WTC11 (cell line): ENCODE measurements at places on chromosomes 11 and 22. TPM values are rescaled to one million over a fixed set of nuclear protein-coding genes. Genes with fewer than 3 reads are reported as not detected.
A peak's percentile ranks its signal among the peaks of the same experiment; 100 is the strongest.

DNA sequence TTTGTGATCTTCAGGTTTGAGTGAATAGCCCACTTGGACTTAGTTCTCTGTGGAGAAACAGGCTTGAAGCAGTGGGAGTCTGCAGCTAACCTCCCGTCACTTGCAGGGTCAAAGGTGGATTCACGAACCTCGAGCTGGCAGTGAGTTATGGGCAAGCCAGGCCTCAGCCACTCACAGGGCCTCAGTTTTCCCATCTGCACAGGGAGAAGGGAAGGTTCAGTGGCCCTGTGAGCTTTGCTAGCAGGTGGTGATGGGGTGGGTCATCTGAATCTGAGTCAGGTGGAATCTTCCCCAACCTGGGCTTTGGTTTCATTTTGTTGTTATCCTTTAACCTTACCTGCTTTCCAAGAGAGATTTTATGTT, 86.6 kb upstream of the GRIK4 start:
- H3K4me3 ChIP-seq = no peak overlapping the region
- H3K36me3 ChIP-seq = 0 out of 2 replicates have a peak, but pooled peaks cover 4% of the 10 kb centered on the region
- no peaks in the 10 kb centered on the region for H3K4me1 ChIP-seq
- H3K27me3 ChIP-seq = no peaks in the 10 kb centered on the region
- 0 out of 2 replicates have a peak overlapping the region, but pooled peaks have one; percentile 65 for H3K27ac ChIP-seq

DNA sequence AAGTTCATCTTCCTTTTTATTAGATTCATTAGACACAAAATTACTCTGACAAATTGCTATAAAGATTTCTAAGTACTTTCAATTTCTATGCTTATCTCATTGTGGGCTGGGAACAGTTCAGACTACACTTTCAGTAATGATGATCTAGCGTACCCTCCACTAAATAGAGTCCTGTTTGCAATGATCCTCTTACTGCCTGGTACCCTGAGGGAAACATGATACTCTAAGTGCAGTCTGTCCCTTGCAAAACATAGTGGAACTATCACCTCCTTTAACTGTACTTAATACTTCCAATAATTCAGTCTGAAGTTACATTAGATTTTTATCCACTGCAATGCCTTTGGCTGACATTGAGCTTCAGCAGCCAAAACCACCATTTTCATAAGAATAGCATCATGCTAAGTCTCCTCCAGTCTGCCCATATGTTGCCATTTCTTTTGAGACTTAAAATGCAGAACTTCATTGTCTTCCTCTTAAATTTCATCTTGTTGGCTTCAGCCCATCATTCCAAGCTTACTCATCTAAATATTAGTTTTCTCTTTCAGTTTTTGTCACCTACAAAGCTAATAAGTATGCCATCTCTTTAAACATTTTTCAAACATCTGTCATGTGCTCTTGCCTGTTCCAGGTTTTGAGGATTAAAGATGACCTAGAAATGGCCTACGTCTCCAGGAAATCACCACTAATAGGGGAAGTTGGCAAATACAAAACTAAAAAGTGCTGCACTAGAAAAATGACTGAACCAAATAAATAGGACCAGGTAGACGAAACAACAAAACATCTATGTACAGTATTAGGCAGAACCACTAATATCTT, 55.5 kb downstream of the PAK1 start:
- no peaks in the 10 kb centered on the region for H3K27me3 ChIP-seq
- DNase-seq = no peak
- H3K27ac ChIP-seq = peak overlapping the region; percentile 35
- H3K4me3 ChIP-seq = no peak overlapping the region
- peaks cover 73% of the 10 kb centered on the region for H3K4me1 ChIP-seq
- H3K36me3 ChIP-seq = no peaks in the 10 kb centered on the region; the same call in 1 of the 2 replicates

DNA sequence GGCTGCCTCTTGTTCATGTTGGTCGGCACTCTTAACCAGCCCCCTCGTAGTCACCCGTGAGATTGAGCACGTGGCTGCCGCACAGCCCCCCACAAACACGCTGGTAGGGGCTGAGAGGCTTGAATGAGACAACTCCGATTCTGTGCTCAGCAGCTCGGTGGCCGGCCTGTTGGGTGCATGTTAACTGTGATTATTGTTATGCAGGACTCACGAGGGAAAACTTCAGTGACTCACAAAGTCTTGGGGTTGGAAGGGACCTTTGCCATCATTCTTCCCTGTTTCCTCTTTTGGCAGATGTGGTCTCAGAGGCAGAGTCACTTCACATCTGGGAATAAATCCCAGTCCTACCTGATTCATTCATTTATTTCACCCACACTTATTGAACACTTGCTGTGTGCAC, 75.2 kb downstream of the ADAMTS15 start:
- DNase-seq = no peak
- 0 out of 2 replicates have a peak overlapping the region, but pooled peaks have one; percentile 52 for H3K27ac ChIP-seq
- H3K4me1 ChIP-seq = peaks cover 25% of the 10 kb centered on the region
- peaks cover 3% of the 10 kb centered on the region; the same call in 1 of the 2 replicates for H3K27me3 ChIP-seq

- peak overlapping the region; percentile 95; the same call in 1 of the 2 replicates for H3K27ac ChIP-seq
- H3K4me1 ChIP-seq = peaks cover 72% of the 10 kb centered on the region
- H3K27me3 ChIP-seq = no peaks in the 10 kb centered on the region
- H3K36me3 ChIP-seq = peaks cover 26% of the 10 kb centered on the region
- no peak for DNase-seq
These were observed 10.5 kb downstream of the TPST2 start for GRCh38 chr22:26579331-26579886.

- no peak overlapping the region for H3K27ac ChIP-seq
- H3K4me1 ChIP-seq = peaks cover 7% of the 10 kb centered on the region
- H3K4me3 ChIP-seq = no peak overlapping the region
- H3K27me3 ChIP-seq = no peaks in the 10 kb centered on the region
- H3K36me3 ChIP-seq = no peaks in the 10 kb centered on the region
These were observed 99.1 kb upstream of the CHRM4 start for GRCh38 chr11:46490666-46491065.

GRCh38 chr11:65651589-65652510, 10.9 kb downstream of the RELA start:
- H3K4me1 ChIP-seq = peaks cover 21% of the 10 kb centered on the region
- H3K27me3 ChIP-seq = peaks cover 3% of the 10 kb centered on the region; the same call in 1 of the 2 replicates
- peak overlapping the region; percentile 14 for H3K27ac ChIP-seq
- H3K36me3 ChIP-seq = peaks cover 25% of the 10 kb centered on the region

GRCh38 chr11:12196308-12196707, 85.9 kb downstream of the MICAL2 start:
- H3K27ac ChIP-seq = no peak overlapping the region
- no peak overlapping the region for H3K4me3 ChIP-seq
- H3K27me3 ChIP-seq = no peaks in the 10 kb centered on the region
- no peak for DNase-seq

DNA sequence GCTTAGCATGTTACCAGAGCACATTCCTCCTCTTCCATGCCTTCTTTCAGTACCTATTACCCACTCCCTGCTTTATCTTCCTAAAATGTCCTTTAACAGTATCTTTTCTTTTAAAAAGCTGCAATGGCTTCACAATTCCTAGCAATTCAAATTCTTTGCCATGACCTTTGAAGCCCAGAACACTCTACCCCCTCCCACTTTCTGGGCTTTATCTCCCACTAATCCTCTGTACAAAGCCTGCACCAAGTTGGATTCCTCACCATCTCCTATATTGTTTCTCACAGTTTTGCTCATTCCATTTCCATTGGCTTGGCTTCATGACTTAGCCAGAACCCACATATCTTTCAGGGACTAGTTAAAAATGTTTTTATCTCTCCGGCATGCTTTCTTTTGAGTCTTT, 80.9 kb downstream of the FAM76B start:
- DNase-seq = no peak
- no peaks in the 10 kb centered on the region for H3K4me1 ChIP-seq
- no peak overlapping the region for H3K4me3 ChIP-seq
- H3K27me3 ChIP-seq = peaks cover 2% of the 10 kb centered on the region; the same call in 1 of the 2 replicates
- H3K27ac ChIP-seq = no peak overlapping the region
- no peaks in the 10 kb centered on the region for H3K36me3 ChIP-seq

- H3K4me3 ChIP-seq = no peak overlapping the region
- no peaks in the 10 kb centered on the region for H3K36me3 ChIP-seq
- H3K27ac ChIP-seq = no peak overlapping the region
- H3K4me1 ChIP-seq = peaks cover 19% of the 10 kb centered on the region
These were observed 60.1 kb downstream of the ARFGAP3 start for GRCh38 chr22:42797011-42797410.

DNA sequence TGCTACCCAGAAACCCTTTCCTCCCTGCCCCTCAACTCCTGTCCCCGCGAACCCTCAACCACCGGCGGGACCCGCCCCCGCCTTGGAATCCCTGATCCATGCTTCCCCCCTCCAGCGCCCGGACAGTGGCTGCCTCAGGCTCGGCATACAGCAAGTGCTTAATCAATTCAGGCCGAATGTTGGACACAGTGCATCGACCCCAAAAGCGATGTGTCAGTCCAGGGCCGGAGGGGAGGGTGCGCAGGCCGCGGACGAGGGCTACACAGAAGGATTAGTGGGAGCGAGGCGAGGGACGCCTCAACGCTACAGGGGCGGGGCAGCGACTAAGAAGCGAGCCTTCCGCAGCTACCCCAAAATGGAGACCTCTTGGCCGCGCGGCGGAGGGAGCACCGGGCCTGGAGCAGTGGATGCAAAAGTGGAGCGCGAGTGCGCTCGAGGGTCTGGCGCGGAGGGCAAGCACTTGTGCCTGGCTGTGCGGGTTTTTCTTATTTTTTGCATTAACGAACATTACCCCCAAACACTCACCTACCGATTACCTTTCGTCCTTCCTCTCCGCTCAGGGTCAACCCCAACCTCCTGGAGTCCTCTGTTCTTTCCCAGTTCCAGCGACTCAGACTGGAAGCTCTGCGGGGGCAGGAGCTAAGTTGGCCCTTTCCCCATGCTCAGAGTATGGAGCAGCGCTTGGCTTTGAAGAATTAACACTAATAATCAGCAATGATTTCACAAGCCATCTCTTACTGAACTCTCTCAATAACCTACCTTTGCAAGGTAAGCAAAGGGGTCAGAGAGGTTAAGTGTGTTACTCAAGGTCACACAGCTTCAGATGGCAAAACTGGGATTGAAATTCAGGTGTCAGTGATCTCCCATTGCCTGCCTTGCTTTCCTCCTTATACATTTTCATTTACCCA, 30.0 kb upstream of the WNT11 start:
- peak overlapping the region; percentile 87 for H3K27ac ChIP-seq
- peaks cover 8% of the 10 kb centered on the region for H3K27me3 ChIP-seq
- H3K36me3 ChIP-seq = no peaks in the 10 kb centered on the region
- DNase-seq = peak; percentile 78
- peak overlapping the region; percentile 99 for H3K4me3 ChIP-seq

- H3K4me3 ChIP-seq = no peak overlapping the region
- no peaks in the 10 kb centered on the region for H3K36me3 ChIP-seq
- no peaks in the 10 kb centered on the region for H3K4me1 ChIP-seq
- DNase-seq = no peak
- no peak overlapping the region for H3K27ac ChIP-seq
These were observed 73.2 kb downstream of the CCDC81 start for GRCh38 chr11:86447763-86448480.

DNA sequence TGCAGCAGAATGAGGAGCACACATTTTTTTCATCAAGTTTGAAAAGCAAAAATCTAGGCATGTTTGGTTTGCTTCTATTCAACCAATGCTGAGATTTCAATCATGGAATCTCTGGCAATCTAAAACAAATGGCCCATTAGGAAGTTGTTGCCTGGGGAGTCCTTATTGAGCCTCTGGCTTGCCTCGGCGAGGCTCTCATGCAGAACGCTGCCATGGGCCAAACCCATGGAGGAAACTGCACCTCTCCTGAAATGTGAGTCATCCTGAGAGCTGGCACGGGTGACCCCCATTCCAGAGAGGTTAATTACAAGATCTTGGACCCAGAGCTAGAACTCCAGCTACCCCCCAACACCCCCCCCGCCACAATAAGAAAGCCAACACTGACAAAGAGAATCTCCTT, 80.7 kb downstream of the MN1 start:
- H3K4me1 ChIP-seq = peaks cover 40% of the 10 kb centered on the region
- no peak overlapping the region for H3K27ac ChIP-seq

GRCh38 chr11:540583-541432, 3.5 kb downstream of the LRRC56 start:
- no peak overlapping the region for H3K4me3 ChIP-seq
- no peaks in the 10 kb centered on the region for H3K4me1 ChIP-seq
- peaks cover 3% of the 10 kb centered on the region for H3K36me3 ChIP-seq
- H3K27me3 ChIP-seq = peaks cover 22% of the 10 kb centered on the region

- H3K4me1 ChIP-seq = peaks cover 25% of the 10 kb centered on the region
- H3K4me3 ChIP-seq = no peak overlapping the region
- no peak overlapping the region for H3K27ac ChIP-seq
- no peaks in the 10 kb centered on the region for H3K27me3 ChIP-seq
- no peak for DNase-seq
These were observed 10.2 kb upstream of the CD82 start for GRCh38 chr11:44555031-44555800.

DNA sequence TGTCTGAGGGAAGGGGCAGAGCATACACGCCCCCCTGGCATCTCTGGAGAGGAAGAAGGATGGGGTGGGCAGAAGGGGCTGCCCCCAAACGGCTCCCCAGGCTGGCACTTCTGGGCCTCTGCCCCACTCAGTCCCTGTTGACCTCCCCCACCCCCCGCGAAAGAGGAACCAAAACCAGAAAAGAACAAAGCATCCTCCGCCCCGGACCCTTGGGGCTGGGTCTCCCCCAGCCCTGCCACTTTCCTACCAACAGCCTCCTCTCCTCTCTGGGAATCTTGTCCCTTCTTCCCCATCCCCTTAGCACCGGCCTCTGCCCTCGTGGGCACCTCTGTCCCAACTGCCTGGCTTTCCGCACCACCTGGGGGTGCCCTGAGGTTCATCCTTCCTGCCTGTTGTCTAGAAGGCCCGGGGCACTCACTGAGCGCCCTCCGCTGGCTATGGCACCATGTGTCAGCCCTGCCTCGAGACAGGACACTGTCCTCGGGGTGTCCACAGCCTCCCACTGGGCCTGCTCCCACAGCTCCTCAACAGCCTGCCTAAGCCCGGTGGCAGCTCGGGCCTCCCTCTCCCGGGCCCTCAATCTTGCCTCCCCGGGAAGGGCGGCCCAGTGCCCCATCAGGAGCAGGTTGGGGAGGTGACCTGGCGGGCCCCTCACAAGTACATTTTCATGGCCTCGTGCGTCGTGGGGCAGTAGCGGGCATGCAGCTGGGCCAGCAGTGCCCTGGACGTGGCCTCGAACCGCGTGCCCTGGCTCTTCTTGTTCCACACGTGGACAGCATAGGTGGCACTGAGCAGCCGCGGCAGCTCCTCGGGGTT, 28.2 kb downstream of the A4GALT start:
- 0 out of 2 replicates have a peak overlapping the region, but pooled peaks have one; percentile 23 for H3K27ac ChIP-seq
- H3K4me3 ChIP-seq = no peak overlapping the region
- DNase-seq = no peak
- no peaks in the 10 kb centered on the region for H3K27me3 ChIP-seq
- H3K36me3 ChIP-seq = no peaks in the 10 kb centered on the region

Gene LMO2
- 1.0 to 3.4 TPM (median 1.4 TPM) in 3 replicates for total RNA-seq

Gene LGALS12
- total RNA-seq = 1.1 to 1.4 TPM (median 1.4 TPM) in 3 replicates

Gene DUSP8
- 1.7 to 2.5 TPM (median 2.4 TPM) in 3 replicates for total RNA-seq

Gene C22orf15
- 2.7 to 3.6 TPM (median 3.5 TPM) in 3 replicates for total RNA-seq

Gene OAF
- total RNA-seq = 3.2 to 5.6 TPM (median 4.2 TPM) in 3 replicates

Gene SELENOO
- total RNA-seq = 27.0 to 29.8 TPM (median 28.8 TPM) in 3 replicates

Gene DNHD1
- total RNA-seq = 10.5 to 11.5 TPM (median 10.9 TPM) in 3 replicates

Gene HTR3A
- total RNA-seq = 4.1 to 6.0 TPM (median 5.0 TPM) in 3 replicates

Gene ADORA2A
- total RNA-seq = 7.0 to 8.1 TPM (median 7.6 TPM) in 3 replicates
